HL-60 (cell line): ENCODE measurements at places on chromosomes 13 and 19.

GRCh38 chr19:12075538-12076139 is 11.1 kb downstream of the ZNF844 start:
- no peak for DNase-seq

- DNase-seq = no peak
Measured at GRCh38 chr19:56612737-56613136, 17.6 kb downstream of the ZNF71 start.

GRCh38 chr13:45368005-45368404 is 27.0 kb upstream of the TPT1 start:
- no peak for DNase-seq

GRCh38 chr13:98297051-98297450 is 120.0 kb upstream of the RNF113B start:
- DNase-seq = no peak

DNA sequence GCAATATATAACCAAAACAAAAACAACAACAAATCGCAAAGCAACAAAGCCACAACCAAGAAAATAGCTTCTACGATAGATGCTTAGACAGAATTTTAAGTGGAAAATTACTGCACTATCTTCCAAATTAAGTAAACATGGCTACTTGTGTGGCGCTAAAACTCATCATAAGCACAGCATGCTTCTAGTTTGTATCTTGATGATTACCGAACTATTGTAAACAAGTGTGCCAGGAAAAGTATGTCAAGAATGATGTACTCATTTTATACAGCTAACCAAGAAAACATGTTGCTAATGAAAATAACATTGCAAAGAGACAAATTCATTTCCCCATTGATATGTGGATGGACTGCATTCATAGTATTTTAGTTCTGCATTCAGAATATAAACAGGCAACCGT is 271.9 kb upstream of the GPC6 start:
- DNase-seq = no peak
